BE2C (cell line): ENCODE measurements at places on chromosomes 5 and 9.

DNA sequence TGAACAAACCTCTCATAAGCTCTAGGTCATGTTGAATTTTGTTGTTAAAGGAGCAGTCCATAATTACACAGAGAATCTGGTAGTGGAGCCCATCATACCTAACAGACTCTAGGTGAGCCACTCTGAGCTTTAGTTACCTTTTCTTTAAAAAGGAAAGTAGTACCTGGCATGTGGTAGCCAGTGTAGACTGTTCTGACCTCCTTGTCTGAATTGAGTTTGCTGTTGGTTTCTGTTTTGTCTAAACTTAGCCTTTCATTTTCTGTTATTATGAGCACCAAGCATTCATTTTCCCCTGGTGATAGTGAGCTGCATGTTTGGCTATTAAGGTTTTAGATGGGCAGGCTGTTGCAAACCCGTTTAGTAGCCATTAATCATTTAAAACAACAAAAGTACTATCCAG lies 112.2 kb downstream of the MAST4 start:
- no peak for DNase-seq

DNA sequence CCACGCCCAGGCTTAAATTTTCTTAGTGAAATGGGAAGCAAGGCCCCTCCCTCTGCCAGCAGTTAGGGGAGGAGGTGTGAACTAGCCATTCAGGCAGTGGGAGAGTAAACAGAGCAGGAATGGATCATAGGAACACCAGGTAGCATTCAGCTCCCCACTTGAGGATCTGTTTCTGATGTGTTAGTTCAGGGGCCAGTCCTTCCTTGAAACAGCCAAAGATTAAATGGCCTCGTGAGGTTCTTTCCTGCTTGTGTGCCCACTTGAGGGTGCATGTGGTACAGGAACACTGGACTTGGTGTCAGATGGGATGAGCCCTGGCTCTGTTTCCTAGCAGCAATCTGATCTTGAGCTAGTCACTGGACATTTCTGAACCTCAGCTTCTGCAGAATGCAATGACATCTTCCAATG lies 21.2 kb downstream of the FAXDC2 start:
- DNase-seq = no peak

DNA sequence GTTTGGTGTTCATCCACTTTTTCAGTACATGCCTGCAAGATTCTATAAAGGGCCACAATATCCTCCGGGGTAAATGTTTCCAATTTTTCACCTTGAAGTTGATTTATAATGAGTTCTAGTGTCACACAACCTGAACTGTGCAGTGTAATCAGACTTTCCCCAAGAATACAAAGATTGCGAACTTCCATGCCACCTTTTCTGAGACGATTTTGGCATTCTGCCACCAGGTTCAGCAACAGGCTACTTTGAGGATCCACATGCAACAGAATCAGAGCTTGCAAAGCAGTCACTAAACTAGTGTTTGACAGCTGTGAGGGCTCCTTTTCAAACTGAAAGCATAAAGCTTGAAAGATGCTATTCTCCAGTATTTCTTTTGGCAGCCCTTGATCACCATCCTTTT lies 1.6 kb downstream of the FASTKD3 start:
- no peak for DNase-seq

DNA sequence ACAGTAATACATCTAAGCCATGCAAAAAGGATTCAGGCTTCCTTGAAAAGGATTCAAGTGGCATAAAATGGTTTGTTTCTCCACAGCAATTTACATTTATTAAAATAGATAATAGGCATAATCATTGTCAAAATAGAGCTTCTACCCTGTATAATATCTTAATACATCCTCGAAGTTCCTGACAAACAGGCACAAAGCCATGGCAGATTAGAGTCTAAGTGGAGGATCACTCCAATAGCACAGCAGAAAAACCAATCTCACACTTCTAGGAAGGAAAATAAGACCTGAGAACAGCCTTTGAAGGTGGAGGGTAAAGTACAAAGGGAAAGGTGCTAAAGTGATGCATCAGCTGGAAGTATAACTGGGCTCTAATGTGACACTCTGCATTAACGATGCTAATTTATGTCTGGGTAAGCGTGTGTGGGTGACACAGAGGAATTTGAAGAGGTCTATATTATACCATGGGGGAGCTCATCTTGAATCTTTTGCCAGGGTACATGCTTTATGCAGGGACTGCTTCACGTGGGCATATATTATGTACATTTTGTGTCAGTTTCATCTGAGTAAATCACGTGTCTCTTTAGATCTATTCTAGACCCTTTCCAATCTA lies 28.8 kb downstream of the PPP2R2B start:
- DNase-seq = no peak

- no peak for DNase-seq
Measured at GRCh38 chr9:81619353-81620001, 69.9 kb downstream of the TLE1 start.
